ENCODE measurements at places on chromosomes 2 and 18.

DNA sequence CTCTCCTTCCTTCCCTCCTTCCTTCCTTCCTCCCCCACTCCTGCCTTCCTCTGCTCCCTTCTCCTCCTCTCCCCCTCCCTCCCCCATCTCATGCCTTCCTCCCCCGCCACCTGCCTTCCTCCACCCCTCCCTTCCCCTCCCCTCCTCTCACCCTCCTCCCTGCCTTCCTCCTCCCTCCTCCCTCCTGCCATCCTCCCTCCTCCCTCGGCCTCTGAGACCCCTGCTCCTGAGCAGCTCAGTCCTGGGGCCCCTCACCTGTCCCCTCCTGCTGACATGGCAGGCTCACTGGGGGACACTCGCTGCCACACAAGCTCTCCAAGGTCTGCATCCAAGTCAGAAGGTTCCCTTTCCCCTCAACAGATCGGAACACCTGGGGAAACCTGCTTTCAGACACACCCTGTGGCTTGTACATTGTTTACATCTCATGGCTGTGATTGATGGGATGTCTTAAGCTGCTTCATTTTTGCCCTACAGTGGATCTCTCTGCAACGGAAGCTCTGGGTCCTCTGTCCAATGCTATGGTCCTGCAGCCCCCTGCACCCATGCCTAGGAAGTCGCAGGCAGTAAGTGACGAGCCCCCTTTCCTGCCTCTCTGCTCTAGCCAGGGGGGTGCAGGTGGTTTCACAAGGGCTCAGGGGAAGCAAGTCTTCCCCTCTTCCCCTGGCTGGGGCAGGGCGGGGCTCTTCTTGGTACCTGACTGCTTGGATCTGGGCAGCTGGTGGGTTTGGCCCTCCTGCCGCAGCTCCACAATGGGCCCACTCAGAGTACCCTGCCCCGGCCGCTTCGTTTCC is 22.9 kb downstream of the ITGB1BP1 start:
- no peak for DNase-seq

- DNase-seq = no peak
Observed at GRCh38 chr2:191488135-191488534, 189.8 kb upstream of the NABP1 start.

DNA sequence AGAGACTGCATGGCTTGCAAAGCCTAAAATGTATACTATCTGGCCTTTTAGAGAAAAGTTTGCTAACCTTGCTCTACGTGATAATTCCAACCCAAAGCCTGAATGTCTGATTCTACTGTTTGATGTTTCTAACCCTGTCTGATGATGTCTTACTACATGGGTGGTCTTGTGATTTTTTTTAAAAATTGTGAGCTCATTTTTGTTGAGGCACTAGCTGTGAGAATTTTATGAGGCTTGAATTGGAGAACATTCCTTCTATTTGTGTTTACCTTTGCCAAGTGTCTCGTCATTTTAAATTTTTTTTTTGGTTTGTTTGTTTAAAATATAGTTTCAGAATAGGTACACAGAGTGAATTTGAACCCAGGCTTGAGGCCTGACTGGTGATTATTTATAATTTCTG is 15.2 kb upstream of the LTBP1 start:
- DNase-seq = no peak

DNA sequence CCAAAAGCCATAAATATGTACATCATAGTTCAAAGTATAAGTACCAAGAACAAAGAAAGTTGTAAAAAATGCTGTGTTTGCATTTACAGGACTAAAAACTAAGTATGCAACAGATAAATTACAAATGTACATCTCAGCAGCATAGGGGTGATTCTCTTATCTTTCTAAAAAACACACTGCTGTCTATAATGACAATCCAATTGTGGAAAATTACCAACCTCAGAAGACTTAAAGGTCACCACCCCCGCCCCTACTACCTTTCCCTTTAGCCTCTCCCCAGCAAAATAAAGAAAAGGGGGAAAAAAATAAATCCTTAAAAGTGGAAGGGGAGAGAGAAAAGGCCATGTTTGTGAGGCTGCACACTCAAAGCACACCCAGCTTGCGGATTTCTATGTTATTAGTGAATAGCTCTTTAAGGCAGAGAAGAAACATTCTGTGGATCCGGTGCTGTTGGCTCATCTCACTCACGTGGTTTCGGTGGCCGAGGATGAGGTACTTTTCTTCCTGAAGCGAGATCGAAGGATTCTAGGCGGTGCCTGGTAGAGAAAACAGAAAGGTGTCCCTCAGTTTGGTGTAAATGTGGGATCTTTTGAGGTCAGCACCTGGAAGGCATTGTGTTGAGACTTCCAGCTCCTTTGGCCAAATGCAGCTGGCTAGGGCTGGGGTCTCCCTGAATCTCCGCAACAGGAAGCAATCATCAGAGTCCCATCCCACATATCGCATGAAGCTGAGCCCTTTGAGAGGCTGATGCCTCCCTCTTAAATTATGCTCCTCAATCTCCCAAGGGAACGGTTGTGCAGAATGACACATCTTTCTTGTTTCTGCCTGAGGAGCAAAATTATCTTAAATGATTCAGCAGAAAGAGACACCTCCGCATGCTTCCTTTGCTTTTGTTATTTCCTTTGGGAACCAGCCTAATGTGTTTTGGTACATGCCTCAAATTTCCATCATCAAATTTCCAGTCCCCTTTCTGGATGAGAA is 17.6 kb downstream of the MRPL35 start:
- no peak for DNase-seq

- DNase-seq = no peak
Observed at GRCh38 chr2:106708209-106708608, 177.8 kb downstream of the ST6GAL2 start.

DNA sequence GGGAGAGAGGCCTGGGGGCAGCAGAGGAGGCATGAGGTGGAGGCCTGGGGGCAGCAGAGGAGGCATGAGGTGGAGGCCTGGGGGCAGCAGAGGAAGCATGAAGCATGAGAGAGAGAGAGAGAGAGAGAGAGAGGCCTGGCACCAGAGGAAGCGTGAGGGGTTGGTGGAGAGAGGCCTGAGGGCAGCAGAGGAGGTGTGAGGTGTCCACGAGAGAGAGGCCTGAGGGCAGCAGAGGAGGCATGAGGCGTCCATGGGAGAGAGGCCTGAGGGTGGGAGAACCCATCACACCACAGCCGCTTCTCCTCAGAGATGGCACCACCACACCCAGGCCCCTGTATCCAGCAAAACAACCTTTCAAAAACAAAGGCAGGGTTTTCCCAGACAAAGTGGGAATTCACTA is 55.7 kb upstream of the KCNG2 start:
- DNase-seq = no peak
